ENCODE measurements at places on chromosomes 12 and 14.

GRCh38 chr14:59146484-59146883, 42.0 kb upstream of the DAAM1 start:
- no peak for DNase-seq

GRCh38 chr12:28223025-28223554, 32.8 kb downstream of the CCDC91 start:
- DNase-seq: no peak

- DNase-seq: no peak
Observed at GRCh38 chr14:27386391-27386790, 788.6 kb upstream of the NOVA1 start.

- DNase-seq: no peak
Observed at GRCh38 chr12:106163712-106164111, 25.0 kb upstream of the NUAK1 start.

- DNase-seq: peak; percentile 81
Observed at GRCh38 chr12:108907839-108908351, 28.0 kb downstream of the DAO start.

DNA sequence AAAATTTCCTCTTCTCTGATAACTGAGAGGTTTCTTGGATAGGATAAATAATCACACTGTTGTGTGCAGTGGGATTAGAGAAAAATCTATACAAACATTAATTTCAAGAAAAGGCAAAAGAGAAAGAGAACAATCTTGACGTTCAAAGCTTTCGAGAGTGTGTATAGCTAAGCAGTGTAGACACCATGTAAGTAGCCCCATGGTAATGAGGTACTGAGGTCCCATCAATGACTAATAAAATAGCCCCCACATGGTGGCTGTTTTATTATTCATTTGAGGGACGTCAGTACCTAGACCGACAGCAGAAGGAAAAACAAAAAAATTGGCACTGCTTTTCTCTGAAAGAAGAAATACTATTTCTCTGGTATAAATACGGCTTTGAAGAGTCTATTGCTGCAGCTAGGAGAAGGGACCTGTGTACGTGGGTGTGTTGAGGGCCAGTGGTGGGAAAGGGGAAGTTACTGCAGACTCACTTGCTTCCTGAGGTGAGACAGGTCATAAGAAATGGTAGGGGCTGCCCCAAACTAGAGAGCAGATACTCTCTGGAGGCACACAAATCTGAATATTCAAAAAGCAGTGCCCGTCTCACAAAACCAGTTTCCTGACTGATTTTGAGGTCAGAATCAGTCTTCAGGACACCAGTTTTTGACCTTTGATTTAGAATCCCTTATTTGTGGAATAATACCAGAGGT, 339.8 kb downstream of the EMP1 start:
- peak; percentile 3 for DNase-seq

DNA sequence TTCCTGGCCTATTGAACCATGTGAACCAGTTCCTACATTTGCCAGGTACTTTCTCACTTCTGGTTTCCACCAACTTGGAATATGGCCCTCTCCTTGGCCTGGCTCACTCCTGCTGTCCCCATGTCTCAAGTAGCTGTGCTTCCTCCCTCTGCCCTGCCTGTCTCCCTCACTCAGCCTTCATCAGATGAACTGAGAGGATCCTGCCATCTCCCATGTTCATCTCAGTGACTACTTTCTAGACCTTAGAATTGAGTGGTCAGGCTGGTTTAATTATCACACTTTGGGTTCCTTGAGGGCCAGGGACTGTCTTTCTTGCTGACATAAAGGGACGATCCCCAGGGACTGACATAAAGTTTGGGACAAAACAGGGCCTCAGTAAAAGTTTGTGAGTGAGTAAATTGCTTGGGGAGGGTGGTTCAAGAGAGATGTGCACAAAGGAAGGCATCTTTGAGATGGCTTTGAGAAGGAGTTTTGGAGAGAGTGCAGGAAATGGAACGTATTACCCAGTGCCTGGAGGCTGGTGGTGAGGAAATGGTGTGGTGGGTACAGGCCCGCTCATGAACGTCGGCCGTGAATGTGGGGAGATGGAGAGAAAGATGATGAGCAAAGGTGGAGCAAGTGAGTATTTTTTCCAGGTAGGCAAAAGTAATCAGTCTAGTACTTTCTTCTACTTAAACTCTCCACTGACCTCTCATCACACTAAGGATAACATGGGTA, 20.8 kb downstream of the DYRK2 start:
- DNase-seq: no peak

DNA sequence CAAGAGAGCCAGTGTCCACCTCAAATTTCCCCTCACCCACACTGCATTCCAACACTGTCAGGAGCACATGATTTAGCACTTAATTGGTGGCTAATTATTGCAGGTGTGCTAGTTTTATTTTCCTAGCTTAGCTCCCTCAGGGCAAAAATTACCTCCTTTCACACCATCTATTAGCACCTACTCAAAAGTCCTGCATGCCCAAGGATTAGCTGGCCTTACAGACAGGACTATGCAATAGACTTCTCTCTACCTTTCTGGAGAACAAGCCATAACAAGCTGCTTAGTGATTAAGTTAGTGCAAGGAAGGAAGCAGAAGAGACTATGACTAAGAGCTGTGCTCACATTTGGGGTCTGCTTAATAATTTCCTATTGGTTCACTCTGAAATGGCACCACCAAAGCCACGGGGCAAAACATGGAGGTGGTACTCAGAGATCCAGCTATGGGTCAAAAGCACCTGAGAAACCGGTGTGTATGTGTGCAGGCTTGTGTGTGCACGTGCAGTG, 69.5 kb downstream of the STON2 start:
- DNase-seq: no peak

GRCh38 chr12:62750941-62751809, 183.8 kb downstream of the PPM1H start:
- DNase-seq: no peak

GRCh38 chr12:11651785-11652184, 2.3 kb downstream of the ETV6 start:
- no peak for DNase-seq

GRCh38 chr12:10031771-10032175, 1.3 kb downstream of the CLEC9A start:
- DNase-seq: no peak

- no peak for DNase-seq
Observed at GRCh38 chr14:103840014-103840413, 7.4 kb downstream of the PPP1R13B start.

- no peak for DNase-seq
Observed at GRCh38 chr14:30921305-30921704, 46.9 kb downstream of the COCH start.

GRCh38 chr12:103806803-103807202, 34.2 kb downstream of the NT5DC3 start:
- no peak for DNase-seq

DNA sequence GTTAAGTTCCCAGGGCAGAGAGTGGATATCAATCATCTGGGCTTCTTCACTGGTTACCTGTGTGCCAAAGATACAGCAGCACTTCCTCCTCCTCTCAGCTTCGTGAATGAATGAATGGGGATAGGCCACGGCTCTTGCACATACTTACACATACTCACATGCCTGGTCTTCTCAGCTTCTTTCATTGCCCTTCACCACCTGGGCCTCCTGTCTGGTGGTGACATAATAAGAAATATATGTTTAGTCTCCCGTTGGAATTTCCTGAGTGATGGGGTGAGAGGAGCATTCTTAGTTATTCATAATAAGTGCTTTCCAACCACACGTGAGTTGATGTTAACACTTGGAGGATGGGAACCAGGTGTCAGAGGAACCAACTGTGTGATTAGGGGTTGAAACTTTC, 268.1 kb upstream of the RMST start:
- DNase-seq: no peak

DNA sequence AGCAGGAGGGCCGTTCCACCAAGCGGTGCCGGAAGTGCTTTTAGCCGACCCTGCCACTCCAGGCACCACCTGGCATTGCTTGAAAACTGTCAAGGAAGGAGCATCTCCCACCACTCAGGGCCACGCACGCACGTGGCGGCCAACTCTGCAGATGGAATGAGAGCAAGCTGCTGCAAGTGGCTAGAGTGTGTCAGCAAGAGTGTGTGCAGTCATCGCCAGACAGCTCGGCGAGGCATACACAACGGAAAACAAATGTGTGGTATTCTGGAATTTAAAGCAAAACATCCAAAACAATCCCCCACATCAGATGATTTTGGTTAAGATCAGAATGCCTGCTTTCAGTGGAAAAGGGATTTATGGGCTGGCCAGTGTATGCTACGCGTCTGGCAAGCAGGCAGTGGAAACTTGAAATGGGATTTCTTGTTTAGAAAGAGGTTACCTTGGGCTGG, 11.2 kb downstream of the CD9 start:
- DNase-seq: no peak

DNA sequence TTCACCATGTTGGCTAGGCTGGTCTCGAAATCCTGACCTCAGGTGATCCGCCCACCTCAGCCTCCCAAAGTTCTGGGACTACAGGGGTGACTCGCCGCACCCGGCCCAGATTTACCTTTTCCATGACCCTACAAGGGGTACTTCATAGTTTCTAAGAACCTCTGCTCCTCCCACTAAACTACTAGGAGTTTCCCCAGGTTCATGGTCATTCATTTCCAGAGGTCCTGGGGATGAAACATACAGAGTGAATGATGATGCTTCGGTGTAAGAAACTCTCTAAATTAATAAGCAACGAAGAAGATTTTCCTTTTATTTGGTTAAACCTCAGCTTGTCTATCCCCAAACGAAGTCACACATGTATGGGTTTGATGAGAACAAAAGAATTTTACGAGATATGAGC, 56.9 kb downstream of the AMN start:
- DNase-seq: no peak

- DNase-seq: no peak
Observed at GRCh38 chr12:62934239-62934798, 631 bp downstream of the PPM1H start.

DNA sequence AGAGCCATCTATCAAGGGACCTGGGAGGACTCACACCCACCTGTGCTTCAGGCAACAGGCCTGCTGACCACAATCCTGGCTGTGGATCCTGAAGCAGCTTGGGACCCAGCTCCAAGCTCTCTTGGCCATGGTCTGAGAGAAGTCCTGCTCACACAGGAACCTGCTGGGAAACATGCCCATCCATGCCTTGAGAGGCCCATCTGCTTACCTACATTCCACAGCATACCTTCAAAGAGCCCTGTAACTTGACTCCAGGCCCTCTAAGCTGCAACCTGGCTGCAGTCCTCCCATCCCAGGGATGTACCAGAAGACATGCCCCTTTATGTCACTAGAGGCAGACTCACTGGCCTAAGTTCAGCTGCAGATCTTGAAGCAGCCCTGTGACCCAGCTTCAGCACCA, 61.7 kb upstream of the AMIGO2 start:
- no peak for DNase-seq

GRCh38 chr14:74683406-74683805, 29.5 kb downstream of the AREL1 start:
- DNase-seq: no peak

DNA sequence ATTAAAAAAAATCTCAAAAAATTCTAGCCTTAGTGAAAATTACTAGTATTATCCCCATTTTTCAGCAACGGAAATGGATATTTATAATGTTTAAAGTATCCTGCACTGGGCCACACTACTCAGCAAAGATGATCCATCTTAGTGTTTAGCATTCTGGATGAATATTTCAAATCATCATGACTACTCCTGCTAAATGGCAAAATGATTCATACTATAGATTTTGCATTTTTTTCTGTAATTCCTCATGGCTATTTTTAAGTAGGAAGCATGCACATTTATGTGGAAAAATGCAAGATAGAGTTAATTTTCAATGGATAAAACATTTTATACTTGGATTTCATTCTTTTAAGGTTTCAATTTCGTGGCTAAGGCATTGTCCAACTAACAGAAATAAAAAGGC, 59.6 kb downstream of the LRFN5 start:
- no peak for DNase-seq

DNA sequence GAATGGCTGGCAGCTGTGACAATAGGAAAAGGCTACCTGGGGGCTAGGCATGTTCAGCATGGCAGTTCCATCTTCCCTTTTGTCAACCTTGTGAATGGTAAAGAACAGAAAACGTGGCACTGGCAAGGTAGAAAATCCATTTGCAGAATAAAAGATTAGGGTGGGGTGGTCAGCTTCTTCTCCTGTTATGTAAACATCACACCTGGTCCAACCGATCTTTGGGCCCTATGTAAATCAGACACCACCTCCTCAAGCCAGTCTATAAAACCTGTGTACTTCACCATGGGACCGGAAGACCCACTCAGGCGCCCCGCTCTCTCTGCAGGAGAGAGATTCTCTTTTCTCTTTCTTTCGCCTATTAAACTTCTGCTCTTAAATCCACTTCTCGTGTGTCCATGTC, 19.6 kb upstream of the TMEM30B start:
- no peak for DNase-seq

DNA sequence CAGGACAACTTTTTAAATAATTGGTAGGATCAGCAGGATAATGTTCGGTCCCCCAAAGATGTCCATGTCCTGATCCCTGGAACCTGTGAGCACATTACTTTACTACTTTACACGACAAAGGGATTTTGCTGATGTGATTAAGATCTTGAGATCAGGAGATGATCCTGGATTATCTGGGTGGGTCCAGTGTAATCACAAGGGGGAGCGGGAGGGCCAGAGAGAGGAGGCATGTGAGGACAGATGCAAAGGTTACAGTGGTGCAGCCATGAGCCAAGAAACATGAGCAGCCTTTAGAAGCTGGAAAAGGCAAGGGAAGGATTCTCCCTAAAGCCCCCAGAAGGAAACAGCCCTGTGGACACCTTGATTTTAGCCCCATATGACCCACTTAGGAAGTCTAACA, 33.1 kb downstream of the KCNK10 start:
- no peak for DNase-seq

GRCh38 chr14:92037989-92038388, 1.9 kb downstream of the TRIP11 start:
- DNase-seq: no peak

DNA sequence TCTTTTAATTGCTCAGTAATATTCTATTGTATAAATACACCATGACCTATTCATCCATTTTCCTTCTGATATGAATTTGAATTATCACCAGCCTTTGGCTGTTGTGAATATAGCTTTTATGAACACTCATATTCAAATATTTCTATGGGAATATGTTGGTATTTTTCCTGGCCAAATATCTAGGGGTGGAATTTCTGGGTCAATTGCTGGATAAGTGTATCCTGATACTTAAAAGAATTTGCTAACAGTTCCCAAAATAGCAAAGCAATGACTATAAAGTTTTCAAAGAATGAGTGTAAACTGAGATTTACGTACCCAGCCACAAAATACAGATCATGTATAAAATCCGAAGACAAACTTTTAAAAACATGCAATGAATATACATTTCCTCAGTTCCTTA, 148.7 kb upstream of the CLEC14A start:
- DNase-seq: no peak

GRCh38 chr14:90630171-90630806, 185.9 kb downstream of the TTC7B start:
- DNase-seq: peak; percentile 85

GRCh38 chr14:32588448-32589320, 259.6 kb downstream of the AKAP6 start:
- peak; percentile 8 for DNase-seq

DNA sequence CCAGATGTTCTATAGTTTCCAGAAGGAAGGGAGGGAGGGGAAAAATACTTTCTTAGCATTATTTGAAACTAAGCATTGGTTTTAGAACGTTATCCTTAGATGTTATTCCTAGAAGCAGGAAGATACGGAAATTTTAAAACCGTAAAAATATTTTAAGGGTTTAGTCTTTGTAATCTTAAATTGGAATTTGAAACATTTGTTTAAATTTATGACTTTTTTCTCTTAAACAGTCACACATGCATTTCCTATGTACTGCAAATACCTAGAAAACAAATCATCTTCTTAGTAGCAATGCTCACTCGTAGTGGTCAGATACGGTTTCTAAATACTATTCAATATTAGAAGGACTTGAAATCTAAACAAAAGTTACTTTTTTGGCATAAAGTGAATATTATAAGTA, 282.0 kb downstream of the ERC1 start:
- DNase-seq: no peak

Measured in HL-60 (cell line).